ENCODE measurements at places on chromosomes 7 and 10.

- DNase-seq, result no peak
Observed at GRCh38 chr7:7706101-7706511, 12.3 kb downstream of the RPA3 start.

GRCh38 chr10:405648-406047, 270.4 kb downstream of the ZMYND11 start:
- no peak for DNase-seq

- no peak for DNase-seq
Observed at GRCh38 chr10:102795453-102796406, 41.5 kb downstream of the CYP17A1 start.

GRCh38 chr7:157309988-157310668, 26.7 kb upstream of the DNAJB6 start:
- peak; percentile 75 for DNase-seq

- no peak for DNase-seq
Observed at GRCh38 chr10:98224996-98225395, 43.0 kb downstream of the LOXL4 start.

GRCh38 chr10:104096692-104097091, 11.0 kb upstream of the COL17A1 start:
- DNase-seq, result no peak
